ENCODE measurements at places on chromosomes 3 and 15. TPM values are rescaled to one million over a fixed set of nuclear protein-coding genes. Genes with fewer than 3 reads are reported as not detected.

Gene C3orf22
- total RNA-seq = not detected

Gene THPO
- not detected for total RNA-seq

Gene BCHE
- 9.2 TPM for total RNA-seq

Gene ASB14
- total RNA-seq = not detected

Gene WDR93
- total RNA-seq = not detected

Gene TIMP4
- total RNA-seq = 5.4 TPM

Gene FBXW12
- total RNA-seq = not detected

Gene TICRR
- 0.47 TPM for total RNA-seq

Gene CRYGS
- total RNA-seq = 5.3 TPM

Gene GNAT1
- total RNA-seq = not detected

Gene HAUS2
- total RNA-seq = 33.7 TPM

Gene TBCCD1
- total RNA-seq = 14.4 TPM

Gene LRRIQ4
- not detected for total RNA-seq

Gene TATDN2
- 48.6 TPM for total RNA-seq

Gene GOLGA8O
- 1.5 TPM for total RNA-seq

Gene IMPG2
- total RNA-seq = 0.94 TPM
